SJCRH30 (cell line): ENCODE measurements at places on chromosomes 13 and 19. TPM values are rescaled to one million over a fixed set of nuclear protein-coding genes. Genes with fewer than 3 reads are reported as not detected.

CCDC70 gene
- not detected in 2 replicates for total RNA-seq

PRTN3 gene
- not detected in 2 replicates for total RNA-seq

ADPRHL1 gene
- 1.9 and 2.2 TPM in 2 replicates for total RNA-seq

GRCh38 chr19:35856546-35857149 lies at the start of gene KIRREL2:
Gene KIRREL2, plus strand, starts transcription at chr19:35856911. Its CDS starts 209 bp downstream, at chr19:35857120.
- H3K4me1 ChIP-seq = no peaks in the 10 kb centered on the region
- peaks cover 60% of the 10 kb centered on the region for H3K27me3 ChIP-seq
- no peak within 1 kb of the TSS for H3K27ac ChIP-seq
- H3K36me3 ChIP-seq = no peaks in the 10 kb centered on the region
- no peak within 1 kb of the TSS for H3K4me3 ChIP-seq
- DNase-seq = no peak

GRCh38 chr13:37138926-37139325 lies 33.5 kb upstream of the CSNK1A1L start:
- no peak for DNase-seq
- peaks cover 13% of the 10 kb centered on the region for H3K4me1 ChIP-seq
- H3K27ac ChIP-seq = no peak overlapping the region
- no peaks in the 10 kb centered on the region for H3K27me3 ChIP-seq
